ENCODE measurements at places on chromosomes 3 and 15. TPM values are rescaled to one million over a fixed set of nuclear protein-coding genes. Genes with fewer than 3 reads are reported as not detected.

FGD5 gene
- total RNA-seq: 12.1 TPM

MORC1 gene
- total RNA-seq: 0.59 TPM

CAMP gene
- total RNA-seq: 0.55 TPM

HES1 gene
- total RNA-seq: 58.9 TPM

UQCC5 gene
- total RNA-seq: 19.9 TPM

DNA sequence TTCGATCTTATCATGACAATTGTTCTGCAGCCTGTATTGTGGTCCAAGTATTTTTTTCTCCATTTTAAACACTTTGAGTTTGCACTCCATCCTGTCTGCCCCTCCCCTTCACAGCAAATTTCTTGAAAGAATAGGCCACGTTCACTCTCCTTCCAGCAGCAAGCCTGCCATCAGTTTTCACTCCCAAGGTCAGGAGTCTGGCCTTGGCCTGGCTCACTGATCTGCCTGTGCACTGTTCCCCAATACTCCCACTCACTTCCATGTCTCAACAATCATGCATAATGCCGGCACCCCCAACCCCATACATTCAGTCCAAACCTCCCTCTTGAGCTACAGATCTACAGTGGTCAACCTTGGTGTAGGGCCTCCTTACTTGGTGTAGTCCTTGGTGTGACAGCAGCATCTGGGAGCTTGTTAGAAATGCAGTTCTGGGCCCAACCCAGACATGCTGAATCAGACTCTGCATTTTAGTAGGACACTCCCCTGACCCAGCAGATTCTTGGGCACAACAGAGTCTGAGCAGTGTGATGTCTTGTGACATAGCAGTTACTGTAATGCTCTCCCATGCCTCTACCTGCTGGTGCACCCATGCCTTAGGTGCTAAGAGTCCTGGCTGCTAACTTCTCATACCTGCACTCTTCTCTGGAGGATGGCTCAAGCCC is 58.3 kb upstream of the XCR1 start:
- DNase-seq: no peak

DNA sequence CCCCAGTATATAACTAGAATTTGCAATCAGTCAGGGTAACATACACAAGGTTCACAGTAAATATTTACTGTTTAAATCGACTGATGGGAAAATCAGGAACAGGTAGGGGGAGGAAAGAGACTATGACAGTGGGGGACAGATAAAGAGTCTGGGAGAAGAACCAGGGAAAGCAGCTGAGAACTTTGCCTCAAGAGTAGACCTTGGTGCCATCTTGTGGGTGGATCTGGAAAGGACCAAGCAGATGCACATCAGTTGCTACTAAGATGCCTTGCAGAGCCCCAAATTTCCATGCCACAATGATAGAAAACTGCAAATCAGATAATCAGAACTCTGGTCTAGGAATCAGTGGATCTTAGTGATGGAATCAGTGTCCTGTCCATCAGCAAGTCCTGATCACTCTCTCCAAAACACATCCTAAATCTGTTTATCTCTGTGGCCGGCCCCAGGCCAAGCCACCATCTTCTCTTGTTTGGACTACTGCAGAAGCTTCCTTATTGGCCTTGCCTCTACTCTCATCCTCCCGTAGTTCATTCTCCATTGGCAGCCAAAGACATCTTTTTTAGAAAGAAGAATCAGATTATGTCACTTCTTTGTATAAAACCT is 62.7 kb downstream of the PDE8A start:
- peak; percentile 32 for DNase-seq

DNA sequence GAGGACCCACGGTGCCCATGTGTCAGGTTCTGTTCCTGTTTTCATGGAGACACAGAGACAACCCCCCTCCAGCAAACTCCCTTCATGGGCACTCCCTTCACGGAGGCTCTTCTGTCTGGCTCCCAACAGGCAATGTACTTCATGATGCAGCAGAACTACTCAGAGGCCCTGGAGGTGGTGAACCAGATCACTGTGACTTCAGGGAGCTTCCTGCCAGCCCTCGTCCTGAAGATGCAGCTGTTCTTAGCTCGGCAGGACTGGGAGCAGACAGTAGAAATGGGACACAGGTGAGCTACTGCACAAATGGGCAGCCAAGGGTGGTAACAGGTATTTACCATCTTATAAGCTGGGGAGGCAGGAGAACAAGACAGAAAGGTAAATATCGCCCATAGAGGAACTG is 7.0 kb downstream of the TTC21A start:
- DNase-seq: no peak

GRCh38 chr15:62857411-62857853 is 185.1 kb upstream of the TPM1 start:
- no peak for DNase-seq

GRCh38 chr15:48427479-48427878 is 96.2 kb downstream of the DUT start:
- no peak for DNase-seq

DNA sequence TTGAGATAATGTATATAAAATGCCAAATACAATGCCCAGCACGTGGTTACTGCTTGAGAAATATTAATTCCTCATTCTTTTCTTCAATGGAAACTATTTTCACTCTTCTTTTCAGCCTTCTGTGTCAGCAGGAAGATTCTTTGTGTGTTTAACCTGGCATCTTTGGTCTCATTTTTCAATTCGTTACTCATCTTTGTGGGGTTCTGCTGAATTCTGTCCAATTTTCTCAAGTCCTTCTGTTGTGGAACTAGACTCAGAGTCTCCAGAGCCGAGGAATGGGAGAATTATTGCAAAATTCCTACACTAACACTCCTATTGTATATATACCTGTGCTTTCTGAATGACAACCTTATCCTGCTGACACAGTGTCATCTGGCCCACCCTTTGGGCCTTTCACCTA is 96.8 kb upstream of the RGMA start:
- DNase-seq: no peak

- DNase-seq: no peak
These were observed 348.0 kb upstream of the EPHA6 start for GRCh38 chr3:96466441-96466840.

DNA sequence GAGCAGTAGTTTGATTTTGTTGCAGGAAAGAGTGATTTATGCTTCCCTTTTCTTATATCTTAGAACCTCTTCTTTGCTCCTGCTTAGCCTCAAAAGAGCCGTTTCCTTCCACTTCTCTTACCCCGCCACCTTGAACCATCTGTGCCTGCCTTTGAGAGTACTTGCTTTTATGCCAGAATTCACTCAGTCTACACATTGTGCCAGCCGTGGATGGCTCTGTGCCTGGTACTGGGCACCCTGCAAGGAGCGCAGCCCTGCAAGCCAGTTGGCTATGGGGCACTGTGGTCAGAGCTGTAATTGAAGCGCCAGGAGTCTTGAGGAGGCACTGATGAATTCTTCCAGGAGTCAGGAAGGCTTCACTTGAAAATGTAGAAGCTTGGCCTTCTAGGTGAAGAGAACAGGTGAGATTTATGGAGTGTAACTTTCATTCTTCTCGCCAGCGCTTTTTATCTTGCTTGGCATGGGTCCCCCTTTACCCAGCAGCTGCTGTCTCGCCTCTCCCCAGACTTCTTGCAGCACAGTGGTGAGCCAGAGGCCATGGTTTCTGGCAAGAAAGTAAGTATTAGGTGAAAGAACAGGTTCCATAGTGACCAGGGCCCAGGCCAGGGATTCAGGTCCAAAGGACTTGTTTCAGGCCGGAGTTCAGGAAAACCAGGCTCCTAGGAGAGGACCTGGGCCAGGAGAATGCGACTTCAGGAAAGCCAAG is 4.9 kb downstream of the TMED3 start:
- DNase-seq: no peak

GRCh38 chr3:25784971-25785370 is 1.7 kb upstream of the NGLY1 start:
- no peak for DNase-seq

GRCh38 chr15:52150871-52151270 is 38.3 kb upstream of the BCL2L10 start:
- no peak for DNase-seq

- DNase-seq: no peak
These were observed 173.4 kb downstream of the MCTP2 start for GRCh38 chr15:94404733-94405283.

DNA sequence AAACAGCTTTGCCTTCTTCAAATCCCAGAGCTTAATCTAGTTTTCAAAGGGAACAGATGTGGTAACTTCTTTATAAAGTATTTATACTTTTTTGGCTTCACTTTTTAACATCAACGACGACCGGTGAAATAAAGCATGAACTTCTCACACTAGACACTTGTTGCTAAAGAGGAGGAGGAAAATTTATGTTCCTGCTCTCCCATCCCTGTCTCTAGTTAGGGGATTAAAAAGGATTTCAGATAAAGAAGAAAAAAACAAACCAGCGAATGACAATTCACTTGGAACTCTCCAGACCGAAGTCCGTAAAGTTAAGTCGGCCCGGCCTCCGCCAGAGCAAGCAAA is 672 bp downstream of the NEDD4 start:
- DNase-seq: no peak

GRCh38 chr15:87369269-87369668 is 887.3 kb downstream of the NTRK3 start:
- DNase-seq: no peak

GRCh38 chr15:61084472-61084871 is 144.6 kb downstream of the RORA start:
- no peak for DNase-seq

GRCh38 chr3:36926292-36926897 is 18.5 kb downstream of the TRANK1 start:
- DNase-seq: no peak

Measured in spinal cord (tissue), 10 donors.